ENCODE measurements at places on chromosomes 7 and 10. TPM values are rescaled to one million over a fixed set of nuclear protein-coding genes. Genes with fewer than 3 reads are reported as not detected.

The TTYH3 gene
- 19.7 TPM for total RNA-seq

DNA sequence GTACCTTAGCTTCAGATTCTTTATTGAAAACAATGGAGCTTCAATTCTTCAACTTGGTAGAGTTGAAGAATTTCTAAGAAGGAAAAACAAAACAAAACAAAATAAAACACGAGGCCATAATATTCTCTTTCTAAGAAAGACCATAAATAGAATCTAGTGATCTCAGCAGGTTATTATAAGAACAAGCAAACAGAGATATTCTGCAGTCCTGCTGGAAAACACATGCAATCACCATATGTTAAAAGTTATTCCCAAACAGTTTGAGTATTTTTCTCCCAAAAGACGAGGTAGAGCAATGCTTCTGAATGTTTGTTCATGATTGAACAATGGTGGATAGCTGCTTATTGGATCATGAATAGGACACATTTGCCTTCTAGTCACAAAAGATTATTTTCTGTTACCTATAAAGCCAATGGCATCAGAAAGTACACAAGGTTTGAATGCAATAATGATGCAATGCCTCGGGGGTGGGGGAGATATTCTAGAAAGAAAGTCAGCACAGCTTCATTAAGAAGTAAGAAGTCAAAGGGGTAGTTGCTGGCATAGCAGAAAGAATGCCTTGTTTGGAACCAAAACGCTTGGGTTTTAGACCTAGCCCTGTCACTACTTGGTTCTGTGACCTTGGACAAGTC lies 59.3 kb downstream of the CREB3L2 start:
- DNase-seq, result peak; percentile 50

The GIMAP7 gene
- not detected for total RNA-seq

The SFRP5 gene
- not detected for total RNA-seq

DNA sequence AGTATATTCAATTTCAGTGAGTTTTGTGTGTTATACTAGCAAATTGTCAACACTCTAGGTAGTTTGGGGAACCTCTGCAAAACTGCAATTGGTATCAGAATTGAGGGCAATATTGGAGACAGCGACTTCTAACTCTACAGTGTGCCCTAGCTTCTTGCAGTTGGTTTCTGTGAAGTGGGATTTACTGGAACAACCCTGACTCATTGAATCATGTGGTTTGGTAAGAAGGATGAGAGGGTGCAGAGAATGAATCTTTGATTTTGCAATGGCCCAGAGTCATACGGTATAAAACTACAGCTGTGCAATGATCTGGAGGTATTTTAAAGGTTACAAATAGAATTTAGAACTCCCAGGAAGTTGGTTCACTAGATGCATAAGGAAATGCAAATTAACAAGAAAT lies 129.1 kb upstream of the PPP1R3A start:
- peak; percentile 77 for DNase-seq

DNA sequence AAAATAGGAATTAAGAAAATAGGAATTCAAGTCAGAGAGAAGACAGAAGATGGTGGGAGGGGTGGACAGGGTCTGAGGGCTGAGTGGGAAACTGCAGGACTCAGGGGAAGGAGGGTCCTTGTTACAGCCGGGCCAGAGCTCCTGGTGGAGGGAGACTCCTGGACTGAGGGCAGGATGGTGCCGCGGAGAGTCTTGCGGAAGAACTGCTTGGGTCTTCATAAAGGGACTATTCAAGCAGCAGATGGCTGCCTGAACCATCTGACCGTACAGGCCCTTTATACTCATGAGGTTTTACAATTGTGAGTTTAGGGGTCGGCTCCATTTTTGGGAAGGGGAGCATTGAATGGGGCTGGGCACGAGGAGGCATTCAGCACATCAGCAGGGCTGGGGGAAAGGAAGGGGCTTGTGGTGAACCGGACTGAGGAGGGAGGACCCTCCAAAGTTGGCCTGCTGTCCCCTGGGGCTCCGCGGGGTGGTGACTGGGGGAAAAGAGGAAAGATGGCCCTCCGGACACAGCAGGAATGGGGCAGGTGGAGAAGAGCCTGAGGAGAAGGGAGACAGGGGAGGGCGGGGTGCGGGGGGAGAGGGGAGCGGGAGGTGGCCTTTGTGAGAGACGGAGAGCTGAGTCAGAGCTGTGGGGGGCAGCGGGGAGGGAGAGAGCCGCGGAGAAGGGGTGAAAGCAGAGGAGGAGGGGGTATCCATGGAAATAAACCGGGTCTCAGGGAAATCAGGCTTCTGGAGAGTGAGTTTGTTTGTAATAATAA lies 1.5 kb downstream of the FAM131B start:
- DNase-seq, result no peak

- DNase-seq, result no peak
Measured at GRCh38 chr10:80741278-80741677, 203.6 kb downstream of the SH2D4B start.

The ANKRD26 gene
- 11.7 TPM for total RNA-seq
